Sigmoid colon (tissue), 7 donors: ENCODE measurements at places on chromosomes 16 and 17.

DNA sequence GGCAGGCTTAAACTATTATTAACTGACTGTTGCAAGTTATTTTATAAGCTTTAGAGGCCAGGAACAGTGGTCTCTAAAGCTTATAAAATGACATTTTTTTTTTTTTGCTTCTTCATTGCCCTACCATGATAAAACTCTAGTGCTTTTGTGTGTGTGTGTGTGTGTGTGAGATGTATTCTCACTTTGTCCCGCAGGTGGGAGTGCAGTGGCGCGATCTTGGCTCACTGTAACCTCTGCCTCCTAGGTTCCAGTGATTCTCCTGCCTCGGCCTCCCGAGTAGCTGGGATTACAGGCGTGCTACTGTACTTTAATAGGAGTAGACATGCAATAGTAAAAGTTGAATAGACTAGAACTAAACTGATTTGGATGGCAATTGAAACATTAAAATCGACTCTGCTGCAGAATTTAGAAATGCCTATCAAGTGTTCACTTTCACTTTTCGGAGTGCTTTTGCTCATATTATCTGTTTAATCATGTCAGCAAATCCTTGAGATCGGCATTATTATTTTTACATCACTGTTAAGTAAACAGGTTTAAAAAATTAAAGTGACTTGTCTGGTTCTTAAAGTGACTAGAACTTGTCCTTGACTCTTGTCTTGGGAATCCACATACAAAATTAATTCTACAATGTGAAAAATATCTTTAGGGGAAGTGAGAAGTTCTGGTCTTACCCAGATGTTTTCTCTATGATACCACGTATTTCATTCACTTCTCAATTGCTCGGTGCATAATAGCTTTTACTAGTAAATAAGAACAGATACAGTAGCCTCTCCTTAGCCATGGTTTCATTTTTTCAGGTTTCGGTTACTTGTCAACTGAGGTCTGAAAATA lies 8.4 kb upstream of the PCTP start:
- no peak for DNase-seq

DNA sequence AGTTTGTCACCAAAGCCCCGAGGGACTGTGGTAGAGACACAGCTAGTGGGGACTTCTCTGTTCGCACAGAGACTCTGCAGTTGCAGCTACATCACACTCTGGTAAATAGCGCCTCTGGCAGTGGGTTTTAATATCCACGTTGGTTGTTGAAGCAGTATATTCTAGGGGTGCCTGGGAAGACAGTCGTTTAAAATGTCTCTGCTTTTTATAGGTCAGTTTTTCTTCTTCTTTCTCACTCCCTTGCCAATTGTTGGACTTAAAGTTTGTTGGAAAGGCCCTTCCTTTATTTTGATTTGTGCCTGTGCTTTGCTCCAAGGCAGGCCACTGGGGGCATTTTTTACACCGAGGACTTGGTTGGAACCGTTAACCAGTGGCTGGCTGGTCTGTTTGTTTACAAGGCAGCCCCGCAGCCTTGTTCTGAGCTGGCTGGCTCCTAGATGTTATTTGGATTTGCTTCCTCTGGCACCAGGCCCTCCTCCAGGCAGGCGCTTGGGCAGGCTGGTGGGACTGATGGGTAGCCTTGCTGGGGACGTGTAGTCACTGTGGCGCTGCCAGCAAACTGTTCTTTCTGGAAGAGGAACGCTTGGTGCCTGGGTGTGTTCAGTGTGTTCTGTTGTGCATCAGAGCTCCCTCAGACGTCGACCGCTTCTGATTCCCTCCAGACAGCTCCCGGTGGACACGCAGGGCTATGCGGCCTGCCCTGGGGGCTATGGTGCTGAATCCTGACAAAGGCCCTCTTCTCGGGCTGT lies 218.2 kb upstream of the CHMP6 start:
- DNase-seq, result peak; percentile 98

- DNase-seq, result no peak
Measured at GRCh38 chr17:31297090-31297489, at the start of gene OMG. TSS of gene OMG (minus strand) at chr17:31297239. CDS start at chr17:31296331, 908 bp downstream.

DNA sequence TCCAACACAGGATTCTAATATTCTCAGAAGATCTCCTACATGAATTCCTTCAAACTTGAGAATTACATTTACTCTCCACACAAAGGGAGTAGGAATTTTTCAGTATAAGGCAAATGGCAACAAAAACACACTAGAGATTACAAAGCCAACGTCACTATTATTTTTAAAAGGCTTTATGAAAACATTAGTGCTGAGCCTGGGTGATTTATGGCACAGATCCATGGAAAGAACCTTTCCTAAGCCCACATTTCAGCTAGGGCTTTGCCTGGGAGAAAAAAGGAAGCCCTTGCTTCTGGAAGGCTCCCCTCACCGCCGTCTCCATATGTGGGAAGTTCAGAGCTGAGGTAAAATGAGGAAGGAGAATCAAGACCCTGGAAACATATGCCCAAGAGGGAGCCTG lies 499.4 kb upstream of the HSBP1 start:
- DNase-seq, result no peak

GRCh38 chr16:10652730-10653590 lies 41.8 kb downstream of the TEKT5 start:
- DNase-seq, result no peak

- DNase-seq, result no peak
Measured at GRCh38 chr17:68849673-68850610, 105.2 kb downstream of the ABCA8 start.

GRCh38 chr16:66913081-66913480 lies 5.6 kb downstream of the CDH16 start:
- DNase-seq, result no peak
